ENCODE measurements at places on chromosomes 4 and X. TPM values are rescaled to one million over a fixed set of nuclear protein-coding genes. Genes with fewer than 3 reads are reported as not detected.

- no peaks in the 10 kb centered on the region for H3K27me3 ChIP-seq
Measured at GRCh38 chr4:770022-770421, 55.9 kb downstream of the CPLX1 start.

Gene DDX53
- total RNA-seq: not detected

- no peaks in the 10 kb centered on the region for H3K27me3 ChIP-seq
- no peaks in the 10 kb centered on the region for H3K4me1 ChIP-seq
- H3K36me3 ChIP-seq: no peaks in the 10 kb centered on the region
Measured at GRCh38 chrX:31993637-31994036, 921.8 kb upstream of the FTHL17 start.

DNA sequence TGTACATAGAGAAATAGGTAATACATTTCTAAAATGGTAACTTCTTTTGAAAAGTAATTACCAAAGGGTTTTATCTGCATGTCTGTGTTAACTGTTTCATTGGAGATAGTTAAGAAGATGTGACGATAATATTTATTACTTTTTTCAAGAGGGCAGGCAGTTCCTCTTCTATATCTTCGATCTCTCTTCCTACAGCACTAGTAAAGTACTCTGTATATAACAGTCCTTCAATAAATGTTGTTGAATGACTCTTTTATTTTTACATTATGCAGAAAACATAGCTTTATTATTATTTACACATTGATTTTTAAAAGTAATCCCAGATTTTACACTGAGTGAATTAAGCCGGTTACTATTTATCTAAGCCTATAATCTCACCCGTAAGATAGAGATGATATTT, 51.8 kb downstream of the TMPRSS11E start:
- H3K36me3 ChIP-seq: no peaks in the 10 kb centered on the region
- H3K27ac ChIP-seq: no peak overlapping the region
- peaks cover 4% of the 10 kb centered on the region for H3K4me1 ChIP-seq
- H3K27me3 ChIP-seq: no peaks in the 10 kb centered on the region

DNA sequence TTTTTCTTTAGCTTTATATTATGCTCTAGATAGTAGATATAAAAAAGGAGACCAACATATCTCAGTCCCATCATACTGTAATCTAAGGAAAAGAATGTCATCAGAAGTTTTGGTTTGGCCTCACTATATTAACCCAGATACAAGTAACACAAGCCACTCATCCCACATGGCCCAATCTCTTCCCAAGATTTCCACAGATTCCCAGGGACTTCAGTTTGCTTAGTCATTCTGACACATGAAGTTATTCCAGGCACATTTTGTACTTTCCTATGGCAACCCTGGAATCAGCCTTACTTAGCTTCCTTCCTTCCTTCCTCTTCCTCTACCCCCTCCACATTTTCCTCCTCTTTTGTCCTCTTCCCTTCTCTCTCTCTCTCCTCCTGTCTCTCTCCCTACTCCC, 21.7 kb upstream of the DCLK2 start:
- no peaks in the 10 kb centered on the region for H3K36me3 ChIP-seq
- H3K27ac ChIP-seq: no peak overlapping the region
- DNase-seq: no peak
- H3K4me3 ChIP-seq: no peak overlapping the region

Gene RRAGB
- 7.5 TPM for total RNA-seq

DNA sequence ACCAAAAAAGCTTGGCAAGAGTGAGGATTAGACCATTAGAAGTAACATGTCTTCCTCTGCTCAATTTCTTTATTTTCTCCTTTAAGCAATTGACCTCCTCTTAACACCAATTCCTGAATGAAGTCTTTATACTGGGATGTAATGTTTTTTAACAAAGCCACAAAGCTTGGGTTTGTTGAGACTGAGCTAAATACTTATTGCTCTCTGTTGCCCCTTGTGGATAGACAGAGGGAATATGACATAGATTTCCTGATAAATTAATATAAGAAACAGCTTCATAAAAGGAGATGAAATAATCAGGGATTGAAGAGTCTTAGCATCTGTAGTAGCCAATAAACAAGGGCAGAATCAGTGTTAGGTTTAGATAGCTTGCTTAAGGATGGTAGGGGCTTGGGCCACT, 57.6 kb downstream of the CCDC160 start:
- no peaks in the 10 kb centered on the region for H3K4me1 ChIP-seq
- H3K36me3 ChIP-seq: no peaks in the 10 kb centered on the region
- no peak overlapping the region for H3K4me3 ChIP-seq
- no peak for DNase-seq
- no peak overlapping the region for H3K27ac ChIP-seq

DNA sequence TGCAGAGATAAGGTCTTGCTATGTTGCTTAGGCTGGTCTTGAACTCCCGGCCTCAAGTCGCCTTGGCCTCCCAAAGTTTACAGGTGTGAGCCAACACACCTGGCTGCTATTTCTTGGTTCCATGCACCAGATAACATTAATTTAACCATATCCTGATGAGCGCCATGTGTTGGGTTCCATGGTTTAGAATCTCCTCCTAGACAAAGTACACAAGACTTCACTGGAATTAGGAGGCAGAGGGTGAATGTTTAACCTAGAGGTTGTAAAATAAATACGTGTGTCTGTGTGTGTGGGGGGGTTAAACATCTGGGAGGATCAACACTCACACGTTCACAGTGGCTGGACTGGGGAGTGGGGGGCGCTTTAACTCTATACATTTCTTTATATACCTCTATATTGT, 32.4 kb upstream of the SORCS2 start:
- H3K27ac ChIP-seq: no peak overlapping the region
- H3K4me3 ChIP-seq: no peak overlapping the region
- H3K27me3 ChIP-seq: peaks cover 23% of the 10 kb centered on the region
- peaks cover 4% of the 10 kb centered on the region for H3K4me1 ChIP-seq
- no peak for DNase-seq

- no peak overlapping the region for H3K4me3 ChIP-seq
- H3K27ac ChIP-seq: no peak overlapping the region
- no peaks in the 10 kb centered on the region for H3K4me1 ChIP-seq
- H3K36me3 ChIP-seq: no peaks in the 10 kb centered on the region
Measured at GRCh38 chrX:4622486-4623167, 909.2 kb upstream of the PRKX start.

DNA sequence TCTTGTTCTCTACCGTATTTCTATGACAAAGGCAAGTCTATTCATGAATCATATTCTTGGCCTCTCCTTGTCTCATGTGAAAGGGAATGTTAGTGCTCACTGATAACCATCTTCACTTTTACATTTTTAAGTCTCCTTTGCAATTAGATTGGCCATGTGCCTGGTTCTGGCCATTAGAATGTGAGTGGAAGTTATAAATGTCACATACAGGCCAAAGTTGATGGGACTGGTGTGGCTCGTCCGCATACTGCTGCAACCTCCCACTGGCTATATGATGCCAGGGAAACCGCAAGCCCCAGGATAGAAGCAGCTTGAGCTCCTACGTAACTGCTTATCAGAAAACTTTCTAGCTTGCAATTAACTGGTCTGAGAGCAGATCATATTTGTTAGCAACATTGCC, 86.1 kb downstream of the MAGEC1 start:
- H3K4me1 ChIP-seq: no peaks in the 10 kb centered on the region
- H3K27ac ChIP-seq: no peak overlapping the region
- no peak for DNase-seq
- H3K4me3 ChIP-seq: no peak overlapping the region
- H3K36me3 ChIP-seq: no peaks in the 10 kb centered on the region
- no peaks in the 10 kb centered on the region for H3K27me3 ChIP-seq

- H3K27ac ChIP-seq: no peak overlapping the region
- H3K27me3 ChIP-seq: no peaks in the 10 kb centered on the region
- no peak overlapping the region for H3K4me3 ChIP-seq
- DNase-seq: no peak
Measured at GRCh38 chr4:92519727-92520126, 216.0 kb downstream of the GRID2 start.

DNA sequence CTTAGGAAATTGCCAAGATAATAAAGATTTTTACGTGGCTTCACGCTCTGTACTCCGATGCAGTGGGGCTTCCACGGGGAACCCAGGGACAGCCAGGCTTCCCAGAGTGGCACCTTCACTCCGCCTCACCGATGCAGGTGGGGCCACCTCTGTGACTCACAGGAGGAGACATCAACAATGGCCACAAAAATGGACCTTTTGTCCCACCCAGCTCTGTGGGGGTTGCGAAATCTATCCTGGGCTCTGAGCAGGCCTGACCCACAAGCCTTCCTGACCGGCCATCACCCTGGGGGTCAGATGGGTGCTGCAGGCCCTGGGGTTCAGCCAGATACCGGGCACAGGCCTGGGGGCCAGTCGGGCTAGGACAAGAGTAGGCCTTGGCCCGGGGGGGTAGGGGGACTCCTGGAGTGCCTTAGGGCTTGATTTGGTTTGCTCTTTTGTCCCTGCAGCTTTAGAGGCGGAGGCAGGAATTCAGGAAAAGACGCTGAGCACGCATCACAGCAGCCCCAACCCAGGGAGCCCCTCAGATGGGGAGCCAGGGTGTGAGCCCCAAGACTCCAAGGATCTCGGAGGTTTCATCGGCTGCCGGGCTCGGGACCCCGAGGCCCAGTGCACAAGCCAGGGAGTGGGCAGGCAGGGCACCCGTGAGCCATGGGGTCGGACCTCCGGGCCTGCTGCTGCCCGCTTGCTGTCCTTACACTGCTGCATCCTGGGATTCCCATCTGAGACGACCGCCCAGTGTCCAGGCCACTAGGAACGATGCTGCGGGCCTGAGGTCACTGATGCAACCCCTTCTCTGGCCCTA, 136.5 kb upstream of the NKX1-1 start:
- H3K36me3 ChIP-seq: no peaks in the 10 kb centered on the region
- H3K27ac ChIP-seq: no peak overlapping the region
- peaks cover 3% of the 10 kb centered on the region for H3K4me1 ChIP-seq

Gene FAM9C
- total RNA-seq: not detected

DNA sequence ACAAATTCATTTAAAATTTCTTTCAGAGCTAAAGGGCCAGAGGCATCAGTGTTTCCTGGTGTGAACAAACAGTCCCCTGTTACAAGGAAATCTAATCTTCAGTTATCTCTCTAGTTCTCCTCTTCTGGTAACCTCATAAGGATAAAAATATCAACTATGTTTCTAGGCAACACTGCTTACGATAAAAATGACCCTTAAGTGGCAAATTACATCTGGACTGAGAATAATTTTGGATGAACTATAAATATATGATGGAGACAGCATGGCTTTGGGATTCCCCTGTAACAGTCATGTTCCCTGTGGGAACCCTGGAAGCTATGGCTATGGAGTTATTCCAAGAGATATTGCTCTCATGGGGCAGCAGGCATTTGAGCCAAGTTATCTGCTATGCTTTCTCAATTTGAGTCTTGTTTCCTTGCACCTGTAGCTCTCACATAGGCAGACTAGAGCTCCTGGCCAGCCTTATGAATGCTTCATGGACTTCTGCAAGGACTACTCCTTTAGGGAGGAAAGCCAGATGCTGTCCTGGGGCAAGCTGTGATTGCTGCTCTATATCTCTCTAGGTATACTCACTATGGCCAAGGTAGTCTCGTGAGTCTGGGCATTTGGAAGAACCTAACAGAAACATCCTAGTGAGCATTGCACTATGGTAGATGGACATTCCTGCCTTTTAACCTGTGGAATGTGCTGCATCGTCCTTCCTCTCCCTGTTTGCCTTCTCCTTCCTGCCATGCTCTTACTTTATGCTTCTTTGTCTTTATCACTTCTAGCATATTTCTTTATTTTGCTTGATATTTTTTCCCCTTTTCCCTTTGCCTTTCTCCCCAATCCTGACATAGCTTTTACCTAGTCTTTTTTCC, 14.2 kb downstream of the C4orf33 start:
- H3K27me3 ChIP-seq: no peaks in the 10 kb centered on the region
- H3K36me3 ChIP-seq: peaks cover 23% of the 10 kb centered on the region
- H3K4me3 ChIP-seq: no peak overlapping the region
- no peak overlapping the region for H3K27ac ChIP-seq
- no peak for DNase-seq

Gene LINC00632
- total RNA-seq: 37.4 TPM

Gene RPL34
- total RNA-seq: 1,156 TPM

- H3K4me3 ChIP-seq: no peak overlapping the region
- no peaks in the 10 kb centered on the region for H3K36me3 ChIP-seq
- no peak for DNase-seq
Measured at GRCh38 chr4:107837317-107837716, 12.6 kb downstream of the SGMS2 start.

DNA sequence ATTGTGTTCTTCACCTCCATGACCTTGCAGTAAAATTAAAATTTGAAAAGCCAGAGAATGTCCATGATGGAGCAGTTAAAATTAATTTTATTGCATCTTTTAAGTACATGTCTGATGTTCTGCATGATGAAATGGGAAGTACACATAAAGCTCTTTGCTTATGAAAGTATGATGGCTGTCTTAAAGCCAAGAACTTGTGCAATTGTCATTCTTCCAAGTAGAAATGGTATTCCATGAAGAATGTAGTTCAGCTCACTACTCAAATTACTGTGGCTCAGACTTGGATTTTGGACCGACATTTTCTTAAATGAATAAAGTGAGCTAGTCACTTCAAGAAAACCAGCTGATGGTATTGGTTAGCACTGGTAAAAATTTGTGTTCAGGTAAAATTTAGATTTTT, 161.7 kb upstream of the CXCL13 start:
- no peaks in the 10 kb centered on the region for H3K36me3 ChIP-seq
- H3K4me3 ChIP-seq: no peak overlapping the region
- H3K4me1 ChIP-seq: no peaks in the 10 kb centered on the region

Gene ACOX3
- 17.7 TPM for total RNA-seq

Gene NHS
- 0.71 TPM for total RNA-seq

DNA sequence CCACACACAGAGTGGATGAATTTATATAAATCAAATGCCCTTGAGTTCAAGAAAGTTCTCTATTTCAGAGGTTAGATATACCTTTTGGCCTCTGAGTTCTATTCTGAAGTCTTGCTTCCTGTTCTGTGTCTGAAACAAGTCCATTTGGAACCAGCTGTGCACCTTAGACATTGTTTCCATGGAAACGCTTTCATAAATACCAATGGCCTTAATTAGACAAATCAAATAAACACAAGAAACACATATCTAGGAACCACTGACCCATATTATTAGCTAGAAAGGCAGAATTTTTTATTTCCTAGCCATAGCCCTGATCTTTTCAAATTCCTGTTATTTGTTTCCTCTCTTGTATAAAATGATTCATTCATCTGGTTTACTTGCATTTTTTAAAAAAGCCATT, 8.4 kb upstream of the C4orf54 start:
- peaks cover 12% of the 10 kb centered on the region for H3K27me3 ChIP-seq
- H3K4me1 ChIP-seq: no peaks in the 10 kb centered on the region
- no peak for DNase-seq
- H3K27ac ChIP-seq: no peak overlapping the region
- no peaks in the 10 kb centered on the region for H3K36me3 ChIP-seq
- no peak overlapping the region for H3K4me3 ChIP-seq

Gene TREX2
- 1.1 TPM for total RNA-seq

DNA sequence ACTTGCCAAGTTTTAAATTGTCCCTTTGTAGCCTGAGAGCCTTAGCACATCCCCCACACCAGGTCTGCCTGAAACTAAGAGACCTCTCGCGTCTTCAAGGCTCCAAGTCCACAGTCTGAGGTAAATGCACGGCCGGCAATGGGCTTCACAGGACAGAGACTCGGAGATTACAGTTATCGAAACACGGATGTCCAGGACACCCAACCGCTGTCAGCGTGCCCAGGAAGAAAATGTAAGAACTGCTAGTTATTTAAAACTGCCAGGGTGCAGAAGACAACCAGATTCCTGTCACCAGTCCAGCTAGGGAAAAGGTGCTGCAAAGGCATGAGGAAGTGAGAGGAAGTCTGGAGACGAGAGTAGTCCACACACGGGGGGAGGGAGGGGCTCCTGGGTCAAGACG, 28.9 kb downstream of the ZNF827 start:
- H3K4me3 ChIP-seq: no peak overlapping the region
- H3K27ac ChIP-seq: no peak overlapping the region
- H3K36me3 ChIP-seq: peaks cover under 1% of the 10 kb centered on the region
- DNase-seq: no peak

Gene RADX
- 9.5 TPM for total RNA-seq

Measured in activated CD4-positive, alpha-beta memory T cell treated with anti-CD3 and anti-CD28 coated beads, Interleukin-2, amount 10 ng/mL, durations not matched to agents 7 days and 5 days (primary cell).